Ascending aorta (tissue), 2 donors: ENCODE measurements at places on chromosomes 2 and 18. TPM values are rescaled to one million over a fixed set of nuclear protein-coding genes. Genes with fewer than 3 reads are reported as not detected.

Gene CRYGD
- not detected for total RNA-seq

Gene DSC2
- 4.4 TPM for total RNA-seq

DNA sequence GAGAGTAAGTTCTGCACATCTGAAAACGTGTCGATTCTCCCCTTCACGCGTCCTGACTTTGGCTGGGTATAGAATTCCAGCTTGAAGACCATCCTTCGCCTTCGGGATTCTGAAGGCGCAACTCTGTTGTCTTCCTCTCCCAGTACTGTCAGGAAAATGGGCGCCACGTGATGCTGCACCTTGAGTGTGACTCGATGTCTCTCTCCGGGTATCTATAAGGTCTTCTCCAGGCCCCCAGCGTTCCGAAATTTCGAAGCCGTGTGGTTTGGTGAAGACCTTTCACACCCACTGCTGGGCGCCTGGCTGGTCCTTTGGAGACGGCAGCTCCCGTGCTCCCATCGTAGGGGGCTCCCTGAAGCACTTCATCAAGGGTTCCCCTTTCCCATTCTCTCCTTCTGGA, 203.7 kb downstream of the HDAC4 start:
- no peak overlapping the region for H3K27ac ChIP-seq
- no peak overlapping the region for H3K4me3 ChIP-seq
- DNase-seq, result no peak
- no peaks in the 10 kb centered on the region for H3K36me3 ChIP-seq
- H3K4me1 ChIP-seq, result peaks cover 6% of the 10 kb centered on the region
- H3K27me3 ChIP-seq, result no peaks in the 10 kb centered on the region

- peak overlapping the region; percentile 31 for H3K4me3 ChIP-seq
- peaks cover 28% of the 10 kb centered on the region for H3K4me1 ChIP-seq
- H3K27ac ChIP-seq, result no peak overlapping the region
- DNase-seq, result no peak
These were observed 40.6 kb upstream of the HDAC4 start for GRCh38 chr2:239441261-239442078.

- no peak overlapping the region for H3K27ac ChIP-seq
- no peaks in the 10 kb centered on the region for H3K36me3 ChIP-seq
- H3K27me3 ChIP-seq, result no peaks in the 10 kb centered on the region
- peaks cover 4% of the 10 kb centered on the region for H3K4me1 ChIP-seq
These were observed 415.8 kb upstream of the ZEB2 start for GRCh38 chr2:144935736-144936135.

DNA sequence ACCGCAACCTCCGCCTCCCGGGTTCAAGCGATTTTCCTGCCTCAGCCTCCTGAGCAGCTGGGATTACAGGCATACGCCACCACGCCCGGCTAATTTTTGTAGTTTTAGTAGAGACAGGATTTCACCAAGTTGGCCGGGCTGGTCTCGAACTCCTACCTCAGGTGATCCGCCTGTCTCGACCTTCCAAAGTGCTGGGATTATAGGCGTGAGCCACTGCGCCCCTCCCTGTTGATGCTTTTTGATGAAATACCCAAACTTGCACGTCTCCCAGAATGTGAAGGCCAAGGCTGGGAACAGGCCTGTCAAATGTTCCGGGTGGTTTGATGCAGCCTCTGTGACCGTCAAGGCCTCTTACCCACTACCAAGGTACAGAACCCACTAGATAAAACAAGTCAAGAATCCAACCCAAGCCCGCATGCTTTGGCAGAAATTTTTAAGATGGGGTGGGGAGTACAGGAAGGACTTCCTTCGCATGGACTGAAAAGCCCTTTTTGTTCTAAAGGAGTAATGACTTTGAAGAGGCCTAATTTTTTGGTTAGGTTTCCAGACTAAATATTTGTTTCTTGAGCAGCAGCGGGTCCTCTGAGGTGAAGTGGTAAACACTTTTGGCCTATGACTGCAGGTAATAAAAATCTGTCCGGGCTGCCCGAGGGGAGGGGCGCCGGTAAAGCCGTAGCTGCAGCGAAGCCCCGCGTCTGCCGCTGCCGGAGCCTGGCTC, 3.7 kb upstream of the EVX2 start:
- no peak for DNase-seq
- peak overlapping the region; percentile 53 for H3K4me3 ChIP-seq
- no peak overlapping the region for H3K27ac ChIP-seq
- peaks cover 2% of the 10 kb centered on the region for H3K4me1 ChIP-seq
- H3K36me3 ChIP-seq, result no peaks in the 10 kb centered on the region
- H3K27me3 ChIP-seq, result peaks cover 70% of the 10 kb centered on the region

DNA sequence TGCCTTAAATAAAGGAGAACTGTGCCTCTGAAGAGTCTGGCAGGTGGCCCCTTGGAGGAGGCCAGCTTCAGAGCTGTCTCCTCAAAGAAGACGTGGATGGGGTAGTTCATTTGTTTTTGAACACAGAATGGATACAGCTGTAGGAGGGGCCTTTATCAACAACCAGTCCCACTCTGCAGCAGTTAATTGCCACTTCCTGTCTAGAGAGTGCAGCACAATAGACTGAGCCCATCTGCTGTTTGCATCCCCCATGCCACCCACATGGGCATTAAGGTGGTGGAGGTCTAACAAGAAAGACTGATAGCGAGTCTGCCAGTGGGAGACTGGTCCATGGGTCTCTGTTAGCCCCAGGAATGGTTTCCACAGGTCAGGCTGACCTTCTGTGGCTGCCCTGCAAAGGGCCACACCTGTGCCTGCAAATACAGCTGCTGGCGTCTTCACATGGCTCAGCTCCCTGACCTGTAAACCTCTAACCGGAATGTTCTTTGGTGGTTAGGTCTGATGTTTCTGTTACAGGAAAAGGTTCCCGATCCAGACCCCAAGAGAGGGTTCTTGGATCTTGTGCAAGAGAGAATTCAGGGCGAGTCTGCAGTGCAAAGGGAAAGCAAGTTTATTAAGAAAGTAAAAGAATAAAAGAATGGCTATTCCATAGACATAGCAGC, 153.3 kb upstream of the ITGA6 start:
- no peak overlapping the region for H3K4me3 ChIP-seq
- H3K36me3 ChIP-seq, result no peaks in the 10 kb centered on the region
- no peak overlapping the region for H3K27ac ChIP-seq
- no peaks in the 10 kb centered on the region for H3K27me3 ChIP-seq

- H3K27me3 ChIP-seq, result no peaks in the 10 kb centered on the region
- H3K4me3 ChIP-seq, result no peak overlapping the region
- peak; percentile 58 for DNase-seq
- no peak overlapping the region for H3K27ac ChIP-seq
- no peaks in the 10 kb centered on the region for H3K4me1 ChIP-seq
These were observed 95.9 kb downstream of the DGKD start for GRCh38 chr2:233449921-233450863.

DNA sequence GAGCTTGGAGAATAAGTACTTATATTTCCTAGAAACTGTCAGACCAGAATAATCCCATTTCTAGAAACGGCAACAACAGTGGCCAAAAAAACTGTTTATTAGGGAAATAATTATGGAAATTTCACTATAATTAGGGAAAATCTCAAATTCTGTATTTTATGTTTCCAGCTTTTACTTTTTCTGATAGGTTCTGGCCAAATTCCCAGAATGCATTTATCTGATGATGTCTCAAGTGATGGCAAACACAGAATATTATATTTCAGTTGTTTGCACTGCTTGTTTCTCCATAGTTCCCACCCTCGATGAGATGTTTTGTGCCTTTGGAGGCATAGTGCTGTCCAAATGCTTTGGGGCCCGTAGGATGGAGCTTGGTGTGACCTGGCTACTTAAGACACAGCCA, 66.9 kb downstream of the AFF3 start:
- no peaks in the 10 kb centered on the region for H3K4me1 ChIP-seq
- no peak overlapping the region for H3K4me3 ChIP-seq
- DNase-seq, result no peak
- no peaks in the 10 kb centered on the region for H3K36me3 ChIP-seq
- no peaks in the 10 kb centered on the region for H3K27me3 ChIP-seq

DNA sequence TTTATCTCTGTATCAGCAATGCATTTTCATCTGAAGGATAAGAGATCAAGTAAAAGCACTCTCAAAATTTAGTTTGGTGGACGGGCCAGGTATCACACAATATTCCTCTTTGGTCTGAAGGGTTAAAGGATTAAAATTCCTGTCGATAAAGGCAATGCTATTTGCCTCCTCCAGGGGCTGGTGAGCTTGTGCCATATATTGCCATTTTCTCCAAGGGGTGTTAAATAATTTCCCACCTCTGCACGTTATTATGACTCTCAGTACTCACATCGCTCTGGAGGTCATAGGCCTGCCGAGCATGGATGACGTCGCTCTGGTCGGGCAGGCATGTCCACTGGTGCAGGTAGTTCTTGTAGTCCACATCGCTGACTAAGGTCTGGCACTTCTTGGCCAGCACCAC, 94.2 kb downstream of the NEB start:
- H3K27ac ChIP-seq, result no peak overlapping the region
- no peaks in the 10 kb centered on the region for H3K36me3 ChIP-seq
- no peak overlapping the region for H3K4me3 ChIP-seq
- no peak for DNase-seq
- H3K4me1 ChIP-seq, result peaks cover 7% of the 10 kb centered on the region
- H3K27me3 ChIP-seq, result no peaks in the 10 kb centered on the region

GRCh38 chr2:905091-905832, 45.4 kb upstream of the SNTG2 start:
- H3K36me3 ChIP-seq, result no peaks in the 10 kb centered on the region
- no peak overlapping the region for H3K27ac ChIP-seq
- no peaks in the 10 kb centered on the region for H3K4me1 ChIP-seq
- DNase-seq, result no peak
- H3K4me3 ChIP-seq, result no peak overlapping the region

- no peak overlapping the region for H3K4me3 ChIP-seq
- no peak overlapping the region for H3K27ac ChIP-seq
- H3K4me1 ChIP-seq, result no peaks in the 10 kb centered on the region
- no peaks in the 10 kb centered on the region for H3K27me3 ChIP-seq
These were observed 41.5 kb upstream of the CAB39 start for GRCh38 chr2:230671117-230671516.

- H3K27ac ChIP-seq, result no peak overlapping the region
- H3K36me3 ChIP-seq, result no peaks in the 10 kb centered on the region
- no peaks in the 10 kb centered on the region for H3K27me3 ChIP-seq
- DNase-seq, result no peak
- no peaks in the 10 kb centered on the region for H3K4me1 ChIP-seq
These were observed 73.9 kb upstream of the NCKAP5 start for GRCh38 chr2:133641942-133642725.

DNA sequence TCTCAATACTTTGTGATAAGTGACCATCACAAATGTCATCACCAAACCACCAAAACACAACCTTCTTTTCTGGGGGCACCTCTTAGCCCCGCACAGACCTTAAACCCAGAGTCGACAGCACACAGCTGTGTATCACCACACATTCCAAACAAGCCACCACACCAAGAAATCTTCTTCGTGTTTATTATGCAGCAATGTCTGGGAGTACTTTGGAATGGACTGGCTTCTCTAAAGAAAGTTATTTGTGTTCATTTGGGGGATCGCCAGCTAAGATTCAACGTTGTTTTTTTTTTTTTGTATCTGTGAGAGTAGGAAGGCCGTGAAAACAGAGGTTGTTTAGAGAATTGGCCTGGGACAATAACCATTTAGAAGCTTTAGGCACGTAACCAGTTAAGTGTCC, 1.1 kb upstream of the MTA3 start:
- peak overlapping the region; percentile 81 for H3K27ac ChIP-seq
- H3K36me3 ChIP-seq, result peaks cover 2% of the 10 kb centered on the region
- H3K27me3 ChIP-seq, result no peaks in the 10 kb centered on the region
- DNase-seq, result no peak
- H3K4me1 ChIP-seq, result peaks cover 5% of the 10 kb centered on the region

DNA sequence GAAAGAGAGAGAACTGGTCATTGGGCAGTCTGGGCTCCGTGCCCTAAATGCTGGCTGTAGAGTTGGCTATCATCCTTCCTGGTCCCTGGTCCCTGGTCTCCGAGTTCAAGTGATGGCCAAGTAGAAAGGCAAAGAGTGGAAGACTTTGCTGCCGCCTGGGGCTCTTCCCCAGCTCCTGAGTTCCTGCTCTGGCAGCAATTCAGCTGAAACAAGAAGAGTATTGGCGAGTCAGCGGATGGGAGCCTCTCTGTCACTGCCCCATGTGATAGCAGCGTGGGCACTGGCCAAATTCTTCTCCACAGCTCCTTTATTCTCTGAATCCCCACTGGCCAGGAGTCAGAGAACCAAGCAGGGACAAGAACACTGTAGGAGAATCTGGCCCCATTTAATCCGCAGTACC, 351.0 kb upstream of the POU3F3 start:
- H3K27ac ChIP-seq, result no peak overlapping the region
- no peak for DNase-seq
- H3K36me3 ChIP-seq, result no peaks in the 10 kb centered on the region
- no peak overlapping the region for H3K4me3 ChIP-seq
- H3K4me1 ChIP-seq, result no peaks in the 10 kb centered on the region
- no peaks in the 10 kb centered on the region for H3K27me3 ChIP-seq
